ENCODE measurements at places on chromosomes 2 and 18.

- DNase-seq, result no peak
These were observed 44.8 kb downstream of the VIT start for GRCh38 chr2:36741188-36741837.

GRCh38 chr18:28831476-28831875 lies 654.5 kb upstream of the CDH2 start:
- no peak for DNase-seq

DNA sequence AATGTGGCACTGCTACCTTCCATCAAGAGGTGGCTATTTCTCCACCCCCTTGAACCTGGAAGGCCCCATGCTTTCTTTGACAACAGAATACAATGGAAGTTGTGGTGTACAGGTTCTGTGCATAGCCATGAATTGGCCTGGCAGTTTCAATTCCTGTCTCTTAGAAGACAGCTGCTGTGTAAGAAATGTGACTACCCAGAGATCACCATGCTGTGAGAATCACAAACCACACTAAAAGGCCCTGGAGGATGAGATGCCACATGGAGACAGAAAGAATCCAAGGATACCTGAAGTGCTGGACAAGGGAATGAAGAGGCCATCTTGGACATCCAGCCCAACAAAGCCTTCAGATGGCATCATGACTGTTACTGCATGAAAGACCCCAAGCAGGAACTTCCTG lies 47.7 kb upstream of the EHBP1 start:
- DNase-seq, result no peak

DNA sequence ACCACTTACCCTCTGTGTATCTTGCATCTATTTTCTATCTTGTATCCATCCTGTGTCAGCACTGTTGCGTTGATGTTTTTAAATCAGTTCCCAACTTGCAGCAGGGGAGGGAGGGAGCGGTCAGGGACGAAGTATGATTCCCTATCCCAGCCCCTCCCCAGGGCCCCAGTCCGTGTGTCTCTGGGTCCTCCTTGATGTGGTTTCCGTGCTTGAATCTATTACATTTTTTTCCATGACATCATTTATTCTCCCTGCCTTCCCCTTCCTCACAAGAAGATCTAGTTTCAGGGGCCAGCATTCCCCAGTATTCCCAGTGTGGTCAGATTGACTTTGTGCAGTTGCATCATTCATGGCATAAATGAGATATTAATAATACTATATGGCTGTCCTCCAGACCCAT lies 479.3 kb downstream of the PTPRM start:
- DNase-seq, result no peak

- DNase-seq, result no peak
These were observed 48.0 kb upstream of the TGIF1 start for GRCh38 chr18:3401669-3402620.

GRCh38 chr2:20343128-20343527 lies 7.5 kb downstream of the PUM2 start:
- DNase-seq, result no peak

- no peak for DNase-seq
These were observed 107.0 kb upstream of the RAB6C start for GRCh38 chr2:129872446-129872845.

- DNase-seq, result no peak
These were observed 72.9 kb downstream of the EN1 start for GRCh38 chr2:118774458-118775133.

DNA sequence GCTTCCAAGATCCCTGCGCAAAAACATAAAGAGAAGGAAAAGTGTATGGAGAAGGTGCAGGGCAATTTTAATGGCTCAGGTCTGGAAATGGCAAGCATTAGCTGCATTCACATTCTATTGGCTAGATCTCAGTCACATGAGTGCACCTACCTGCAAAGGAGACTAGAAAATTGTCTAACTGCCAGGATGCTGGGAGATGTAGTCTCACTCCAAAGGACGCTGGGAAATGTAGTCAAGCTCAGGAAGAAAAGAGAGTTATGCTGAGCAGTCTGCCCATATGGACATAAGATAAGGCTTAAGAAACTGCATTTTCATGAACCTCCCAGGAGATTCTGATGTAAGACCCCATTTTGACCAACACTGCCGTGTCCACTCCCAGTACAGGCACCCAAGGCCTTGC lies 9.5 kb upstream of the KLHL29 start:
- no peak for DNase-seq

DNA sequence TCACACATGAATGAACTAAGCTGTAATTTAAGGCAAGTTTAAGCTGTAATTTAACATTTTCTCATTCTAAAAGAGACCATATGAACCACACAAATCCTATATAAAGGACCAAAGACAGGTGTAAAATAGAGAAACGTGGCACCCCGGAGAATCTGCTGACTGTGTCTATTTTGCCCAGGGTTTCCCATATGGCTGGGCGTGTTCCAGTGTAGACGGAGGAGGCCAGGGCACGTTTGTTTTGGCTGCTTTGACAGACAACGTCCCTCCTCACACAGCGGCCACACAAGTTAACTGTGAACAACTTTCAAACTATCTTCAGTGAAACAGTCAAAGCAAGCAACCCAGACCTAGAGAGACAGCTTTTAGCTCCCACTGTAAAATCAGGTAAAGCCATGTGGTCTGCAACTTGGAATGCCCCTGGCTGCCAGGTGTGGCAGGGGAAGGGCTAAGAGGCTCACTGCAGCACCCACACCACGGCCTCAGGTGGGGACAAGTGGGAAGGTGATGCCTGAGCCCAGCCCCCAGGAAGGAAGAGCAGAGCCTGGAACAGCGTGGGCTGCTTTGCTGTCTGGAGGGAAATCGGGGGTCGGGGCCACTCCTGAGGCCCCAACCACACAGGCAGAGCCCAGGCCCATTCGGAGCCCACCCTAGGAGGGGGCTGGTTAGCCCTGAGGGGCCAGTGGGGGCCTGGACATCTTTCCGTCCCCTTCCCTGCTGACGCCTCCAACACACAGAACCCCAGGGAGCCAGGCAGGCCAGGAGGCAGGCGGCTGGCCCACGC lies 40.7 kb downstream of the SLC66A2 start:
- DNase-seq, result no peak

DNA sequence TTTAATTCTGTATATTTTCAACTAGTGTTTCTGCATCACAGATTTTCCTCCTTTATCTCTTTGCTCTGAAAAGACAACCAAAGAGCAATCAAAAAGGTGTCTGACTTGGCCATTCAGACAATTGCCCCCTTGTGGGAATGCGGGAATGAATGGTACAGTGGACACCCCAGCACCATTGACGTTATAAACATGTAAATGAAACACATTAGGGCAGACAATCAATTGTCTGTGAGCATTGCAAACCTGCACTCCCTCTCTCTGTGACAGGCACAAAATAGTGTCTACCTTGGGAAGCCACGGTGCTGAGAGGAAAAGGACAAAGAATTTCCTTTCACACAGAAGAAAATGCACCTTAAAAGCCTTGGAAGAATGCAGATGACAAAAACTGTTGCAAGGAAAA lies 8.0 kb downstream of the ZEB2 start:
- DNase-seq, result no peak

DNA sequence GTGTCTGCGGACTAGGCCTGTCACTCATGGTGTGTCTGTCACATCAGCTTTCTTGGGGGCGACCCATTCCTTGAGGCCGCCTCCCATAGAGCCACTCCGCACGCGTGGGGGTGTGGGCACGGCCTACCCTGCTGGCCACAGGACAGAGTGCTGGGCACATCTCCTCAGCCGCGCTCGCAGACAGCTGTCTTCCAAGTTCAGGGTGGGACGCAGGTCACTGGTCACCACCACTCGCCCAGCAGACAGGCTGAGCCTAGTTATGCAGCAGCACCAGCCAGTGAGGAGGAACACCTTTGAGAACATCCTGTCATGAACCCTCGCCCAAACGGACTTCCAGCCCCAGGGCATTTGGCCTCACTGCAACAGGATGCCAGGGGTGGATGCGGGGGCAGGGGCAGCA lies 30.8 kb upstream of the BIN1 start:
- no peak for DNase-seq

- DNase-seq, result no peak
These were observed 138.5 kb upstream of the SMAD2 start for GRCh38 chr18:48068916-48069445.

DNA sequence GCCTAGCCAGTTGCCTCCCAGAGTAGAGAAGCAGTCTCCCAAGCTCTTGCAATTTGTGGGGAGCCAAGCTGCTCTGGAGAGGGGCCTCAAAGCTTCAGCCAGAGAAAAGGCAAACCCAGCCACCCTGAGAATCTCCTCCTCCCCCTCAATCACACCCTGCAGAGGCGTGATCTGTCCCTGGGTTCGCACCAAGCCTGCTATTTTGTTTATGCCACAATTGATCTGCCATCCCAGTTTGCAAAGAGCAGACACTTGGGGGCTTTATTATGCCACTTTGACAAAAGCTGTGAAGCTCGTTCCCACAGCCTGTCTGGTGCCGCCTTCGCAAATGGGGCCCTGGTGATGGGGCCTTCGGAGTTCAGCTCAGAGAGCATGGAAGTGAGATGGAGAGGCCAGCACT lies 125.5 kb downstream of the MSH2 start:
- DNase-seq, result no peak

DNA sequence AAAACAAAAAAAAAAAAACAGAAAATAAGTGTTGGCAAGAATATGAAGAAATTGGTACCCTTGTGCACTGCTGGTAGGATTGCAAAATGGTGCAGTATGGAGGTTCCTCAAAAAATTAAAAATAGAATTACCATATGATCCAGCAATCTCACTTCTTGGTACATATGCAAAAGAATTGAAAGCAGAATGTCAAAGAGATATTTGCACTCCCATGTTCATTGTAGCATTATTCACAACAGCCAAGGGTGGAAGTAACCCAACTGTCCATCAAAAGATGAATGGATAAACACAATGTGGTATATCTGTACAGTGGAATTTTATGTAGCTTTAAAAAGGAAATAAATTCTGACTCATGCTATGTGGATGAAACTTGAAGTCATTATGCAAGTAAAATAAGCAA lies 72.8 kb upstream of the POU3F3 start:
- no peak for DNase-seq

DNA sequence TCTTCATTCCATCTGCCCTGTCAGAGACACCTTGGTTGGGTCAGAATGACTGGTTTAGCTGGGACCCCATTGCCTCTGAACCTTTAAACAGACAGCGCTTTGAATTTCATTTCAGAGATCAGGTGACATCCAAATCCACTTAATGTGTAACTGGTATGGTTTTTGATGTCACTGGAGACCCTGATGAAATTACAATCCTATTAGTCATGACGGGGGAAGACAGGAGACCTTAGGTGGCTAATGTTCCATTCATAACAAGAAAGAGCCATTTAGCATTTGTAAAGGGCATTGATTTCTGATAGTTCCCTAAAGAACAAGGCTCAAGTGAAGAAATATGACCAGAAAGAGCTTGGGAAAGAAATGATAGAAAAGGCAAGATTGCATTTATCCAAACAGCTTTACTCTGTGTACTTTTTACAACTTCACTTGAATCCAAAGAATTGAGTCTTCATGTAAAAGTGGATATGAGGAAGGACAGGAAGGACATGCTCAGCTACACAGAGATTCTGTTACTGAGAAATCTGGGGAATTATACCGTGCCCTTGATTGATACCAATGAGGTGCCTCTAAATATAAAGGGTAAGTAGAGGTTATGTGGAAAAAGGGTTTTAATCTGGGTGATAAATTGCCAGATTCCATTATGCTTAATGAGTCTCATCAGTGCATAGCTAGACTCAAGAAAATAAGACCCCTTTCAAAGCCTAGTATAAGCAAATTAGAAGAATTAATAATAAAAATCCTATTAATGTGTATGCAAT lies 198.2 kb downstream of the NCKAP5 start:
- DNase-seq, result no peak

- no peak for DNase-seq
These were observed 15.5 kb upstream of the DAPL1 start for GRCh38 chr2:158779621-158780020.

GRCh38 chr2:42809819-42810120 lies 17.4 kb upstream of the HAAO start:
- no peak for DNase-seq

DNA sequence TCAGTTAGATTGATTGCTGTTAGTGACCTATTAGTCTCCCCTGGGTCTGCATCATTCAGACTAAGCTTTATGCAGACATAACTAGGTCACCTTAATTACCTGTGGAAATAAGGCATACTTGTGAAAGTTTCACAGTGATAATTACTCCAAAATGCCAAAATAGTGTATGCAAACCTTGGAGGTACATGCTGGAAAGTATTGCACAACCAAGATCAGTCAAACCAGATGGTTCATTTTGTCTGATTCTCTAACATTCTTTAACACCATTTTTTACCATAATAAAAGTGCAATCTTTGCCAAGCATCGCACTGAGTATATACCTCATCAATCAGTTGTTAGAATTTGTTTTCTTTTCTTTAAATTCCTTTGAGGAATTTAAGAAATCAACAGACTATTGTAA lies 186.3 kb upstream of the TMEFF2 start:
- DNase-seq, result no peak

- DNase-seq, result no peak
These were observed 43.4 kb upstream of the ANKRD62 start for GRCh38 chr18:12049978-12050811.

GRCh38 chr2:238558456-238559099 lies 131.9 kb downstream of the ASB1 start:
- no peak for DNase-seq

DNA sequence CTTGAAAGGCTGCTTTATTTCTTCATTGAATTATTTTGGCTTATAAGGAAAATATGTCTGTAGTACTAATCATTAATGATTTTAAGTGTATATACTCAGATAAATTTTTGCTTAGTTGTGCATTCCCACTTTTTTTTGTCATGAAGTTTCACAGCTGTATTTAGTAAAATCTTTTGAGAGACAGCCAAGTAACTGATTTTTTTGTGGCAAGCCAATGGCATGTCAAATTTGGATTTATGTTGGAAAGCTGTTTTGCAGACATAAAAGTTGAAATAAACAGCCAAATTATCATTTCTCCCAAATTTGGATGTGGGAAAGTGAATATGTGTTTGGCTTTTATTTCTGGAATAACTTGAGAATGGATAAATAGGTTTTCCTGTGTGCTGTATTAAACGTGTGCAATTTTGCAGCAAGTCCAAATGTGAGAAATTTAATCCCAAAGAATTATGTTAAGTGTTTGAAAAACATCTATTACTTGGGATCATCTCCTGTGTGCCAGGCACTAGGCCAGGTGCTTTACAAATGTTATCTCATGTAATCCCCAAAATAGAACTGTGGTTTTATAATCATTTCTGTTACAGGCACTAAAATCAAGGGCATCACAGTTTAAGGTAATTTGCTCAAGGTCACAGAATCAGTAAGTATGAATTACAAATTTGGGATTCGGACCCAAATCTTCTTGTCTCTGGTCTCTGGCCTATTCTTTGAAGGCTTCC lies 160.4 kb downstream of the PTPRM start:
- DNase-seq, result no peak

GRCh38 chr2:99425022-99425421 lies 64.8 kb downstream of the REV1 start:
- DNase-seq, result no peak

Data from CD4-positive, alpha-beta T cell treated with Interleukin-4 for 1 hour (primary cell).